Femur (tissue), 1 donor: ENCODE measurements at places on chromosomes 3 and 15.

DNA sequence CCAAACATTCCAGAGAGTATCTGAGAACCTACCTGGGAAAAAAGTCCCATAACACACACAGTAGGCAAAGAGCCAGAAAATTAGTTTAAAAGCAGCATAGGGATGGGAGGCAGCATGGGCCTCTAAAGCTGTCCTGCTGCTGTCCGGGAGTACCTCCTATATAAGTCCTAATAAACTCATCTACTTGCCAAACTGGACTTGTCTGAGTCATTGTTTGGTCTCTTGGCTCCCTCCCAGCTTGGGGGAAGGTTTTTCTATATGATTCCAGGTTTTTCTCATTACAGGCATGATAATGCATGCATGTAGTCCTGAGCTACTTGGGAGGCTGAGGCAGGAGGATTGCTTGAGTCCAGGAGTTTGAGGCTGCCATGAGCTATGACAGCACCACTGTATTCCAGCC, 17.5 kb upstream of the HACD2 start:
- DNase-seq, result no peak

DNA sequence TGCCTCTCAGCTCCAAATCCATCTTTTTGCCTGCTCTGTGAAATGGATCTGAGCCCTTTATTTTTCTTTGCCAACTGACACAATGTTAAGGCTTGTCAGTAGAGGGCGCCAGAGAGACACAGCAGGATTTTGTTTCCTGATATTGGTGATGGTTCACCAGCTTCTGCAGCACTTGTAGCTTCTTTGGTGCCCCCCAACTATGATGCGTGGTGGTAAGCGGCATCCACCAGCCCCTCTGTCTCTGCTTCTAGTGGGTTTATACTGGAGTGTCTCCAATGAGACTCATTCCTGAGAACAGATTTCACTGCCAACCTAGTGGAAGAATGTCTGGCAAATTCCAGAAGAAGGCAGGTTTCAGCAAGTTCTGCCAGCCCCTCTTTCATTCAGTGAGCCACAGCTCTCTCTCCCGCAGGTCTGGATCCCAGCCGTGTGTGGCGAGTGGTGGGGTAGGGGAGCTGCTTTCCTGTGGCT, 471.9 kb upstream of the FRG2C start:
- peak; percentile 59 for DNase-seq

GRCh38 chr3:98259707-98260106, 4.3 kb upstream of the OR5H6 start:
- DNase-seq, result no peak

DNA sequence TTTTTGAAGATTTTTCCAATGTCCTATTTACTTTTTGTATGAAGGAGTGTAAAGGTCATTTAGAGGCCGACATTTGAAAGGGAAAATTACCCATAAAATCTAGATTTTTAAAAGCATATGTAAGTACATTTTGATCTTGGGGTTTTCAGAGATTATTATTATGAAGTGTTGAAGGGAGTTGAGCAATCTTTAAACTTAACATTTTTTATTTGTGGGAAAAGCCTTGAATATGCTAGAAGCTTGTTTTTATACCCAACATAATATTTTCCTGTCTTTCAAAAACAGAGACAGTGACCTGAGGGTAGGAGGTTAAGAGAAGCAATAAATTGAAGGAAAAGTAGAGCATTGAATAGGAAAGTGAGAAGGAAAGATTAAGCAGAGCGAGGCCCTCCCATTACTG, 85.7 kb downstream of the SLMAP start:
- DNase-seq, result no peak

- no peak for DNase-seq
Measured at GRCh38 chr3:34078418-34078817, 280.0 kb downstream of the PDCD6IP start.

DNA sequence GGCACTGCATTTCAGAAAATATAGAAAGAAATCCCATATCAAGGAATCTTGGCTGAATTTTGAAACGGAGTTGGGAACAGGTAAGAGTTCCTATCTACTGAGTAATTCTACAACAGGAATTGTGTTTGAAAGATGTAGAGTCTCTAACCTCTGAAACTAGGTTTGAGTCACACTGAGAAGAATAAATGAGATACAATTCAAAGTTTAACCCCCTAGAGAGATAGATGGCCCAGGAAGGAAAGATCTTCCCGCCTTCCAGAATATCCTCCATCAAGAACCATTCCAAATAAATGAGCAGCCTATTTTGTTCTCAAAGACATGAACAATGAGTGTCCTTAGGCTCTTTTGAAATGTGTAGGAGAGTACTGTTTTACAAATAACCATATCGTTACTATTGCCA, 2.9 kb upstream of the ANP32A start:
- DNase-seq, result no peak

- DNase-seq, result peak; percentile 59
Measured at GRCh38 chr3:130626049-130626448, 109.1 kb downstream of the COL6A6 start.

DNA sequence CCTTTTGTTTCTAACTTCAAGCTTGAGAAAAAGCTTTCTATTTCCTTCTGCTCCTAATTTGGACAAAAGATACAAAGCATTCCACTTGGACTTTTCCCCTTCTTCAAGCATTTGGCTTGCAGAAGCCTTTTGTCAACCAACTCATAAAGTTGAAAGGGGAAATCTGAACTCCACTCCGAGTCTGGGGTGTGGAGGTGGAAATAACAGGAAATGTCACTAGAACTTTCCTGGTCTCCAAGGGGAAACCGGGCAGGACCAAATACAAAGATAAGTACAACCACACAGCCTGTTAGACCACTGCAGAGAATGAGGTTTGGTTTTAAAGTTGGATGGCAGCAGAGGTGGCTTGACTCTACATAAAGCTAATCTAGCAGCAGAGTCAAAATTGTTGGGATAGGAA, 4.2 kb upstream of the C3orf80 start:
- DNase-seq, result no peak

- no peak for DNase-seq
Measured at GRCh38 chr3:135982404-135982761, 16.9 kb downstream of the PPP2R3A start.

- no peak for DNase-seq
Measured at GRCh38 chr3:124818398-124819091, 68.6 kb downstream of the ITGB5 start.

DNA sequence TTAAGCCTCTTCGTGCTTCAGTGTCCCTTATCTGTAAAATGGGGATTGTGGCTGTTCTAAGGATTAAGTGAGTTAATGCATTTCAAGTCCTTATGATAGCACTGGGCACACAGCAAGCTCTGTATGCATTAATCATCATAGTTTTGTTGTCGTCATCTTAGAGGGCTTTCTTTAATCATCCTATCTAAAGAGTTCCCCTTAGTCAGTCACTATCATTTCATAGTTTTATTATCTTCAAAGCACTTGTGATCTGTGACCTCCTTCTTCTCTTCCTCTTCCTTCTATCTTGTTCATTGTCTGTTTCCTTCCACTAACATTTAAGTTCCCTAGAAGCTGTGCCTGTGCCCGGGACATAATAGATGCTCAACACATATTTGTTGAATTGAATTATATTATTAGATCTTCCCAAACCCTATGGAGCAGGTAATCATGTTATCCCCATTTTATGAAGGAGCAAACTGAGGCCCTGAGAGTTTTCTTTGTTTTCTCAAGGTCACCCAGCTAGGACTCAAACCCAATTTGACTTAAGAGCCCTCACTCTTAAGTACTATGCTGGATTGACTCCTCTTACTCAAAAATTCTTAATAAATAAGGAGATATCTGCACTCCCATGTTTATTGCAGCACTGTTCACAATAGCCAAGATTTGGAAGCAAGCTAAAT, 24.1 kb downstream of the DUOX2 start:
- no peak for DNase-seq

GRCh38 chr3:59632760-59633573, 583.1 kb upstream of the CFAP20DC start:
- peak; percentile 38 for DNase-seq

GRCh38 chr3:114452256-114452655, 158.4 kb downstream of the TIGIT start:
- no peak for DNase-seq

- no peak for DNase-seq
Measured at GRCh38 chr3:155334914-155335723, 41.6 kb upstream of the STRIT1 start.

- DNase-seq, result no peak
Measured at GRCh38 chr15:55240125-55240760, 43.5 kb upstream of the RSL24D1 start.

DNA sequence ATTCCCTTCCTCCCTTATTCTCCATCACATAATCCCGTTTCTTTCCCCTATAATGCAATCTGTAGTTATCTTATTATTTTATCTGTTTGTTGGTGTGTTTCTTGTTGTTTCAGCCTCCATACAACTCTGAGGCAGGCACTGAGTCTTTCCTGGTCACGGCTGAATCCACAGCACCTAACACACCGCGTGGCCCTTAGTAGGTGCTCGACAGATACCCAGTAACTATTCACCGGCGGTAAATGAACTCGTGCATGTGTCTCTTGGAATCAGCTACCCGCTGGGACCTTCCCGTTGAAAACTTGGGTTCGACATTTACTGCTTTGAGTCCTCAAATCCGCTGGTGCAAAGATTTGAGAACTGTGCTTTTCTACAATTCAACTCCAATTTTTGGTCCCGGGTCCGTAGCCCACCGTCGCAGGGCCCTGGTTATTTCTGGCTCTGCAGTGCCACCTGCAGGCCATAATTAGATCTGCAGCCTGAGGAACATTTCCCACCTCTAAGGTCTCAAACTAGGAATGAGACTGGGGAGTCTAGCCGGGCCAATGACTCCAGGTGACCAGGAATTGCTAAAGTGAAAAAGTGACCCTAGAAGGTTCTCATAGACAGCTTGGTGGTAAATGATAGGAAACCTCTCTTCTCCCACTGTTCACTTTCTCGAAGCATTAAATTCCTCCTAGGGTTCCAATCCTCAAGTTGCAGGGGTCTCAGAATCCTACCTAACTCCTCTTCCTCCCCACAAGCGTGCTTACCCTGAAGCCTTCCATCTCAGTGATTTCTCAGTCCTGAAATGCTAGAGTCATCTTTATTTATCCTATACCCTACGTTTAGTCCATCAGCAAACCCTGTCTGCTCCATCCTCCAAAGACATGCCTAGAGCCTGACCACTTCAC, 40.0 kb upstream of the TRH start:
- peak; percentile 47 for DNase-seq

DNA sequence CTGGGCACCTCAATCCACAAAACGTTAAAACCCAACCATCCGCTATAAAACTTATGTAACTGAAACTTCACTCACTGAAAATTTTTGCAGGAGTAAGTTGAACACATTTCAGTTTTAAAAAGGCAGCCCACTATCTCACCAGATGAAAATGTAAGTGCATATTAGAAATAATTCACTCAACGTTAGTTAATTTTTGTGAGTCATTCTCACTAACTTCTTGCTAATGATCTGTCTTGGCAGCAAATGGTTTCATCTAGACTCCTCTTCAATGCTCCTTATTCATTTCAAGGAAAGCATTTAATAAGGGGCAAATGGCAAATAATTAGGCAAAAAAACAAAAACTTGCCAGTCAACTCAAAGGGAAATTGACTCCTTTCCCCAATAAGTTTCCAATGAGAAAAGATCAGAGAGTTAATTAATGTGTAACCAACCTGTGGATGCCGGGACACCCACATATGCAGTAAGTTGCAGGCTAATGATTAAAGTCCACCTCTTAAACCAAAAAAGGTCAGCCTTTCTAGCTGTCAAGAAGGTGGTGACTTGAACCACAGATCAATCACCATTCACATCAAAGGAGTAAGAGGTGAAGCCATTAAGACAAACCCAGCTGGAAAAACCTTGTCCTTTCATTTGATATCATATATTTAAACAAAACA, 22.9 kb upstream of the PRICKLE2 start:
- DNase-seq, result no peak

- DNase-seq, result no peak
Measured at GRCh38 chr3:64551697-64552096, 136.1 kb downstream of the ADAMTS9 start.

DNA sequence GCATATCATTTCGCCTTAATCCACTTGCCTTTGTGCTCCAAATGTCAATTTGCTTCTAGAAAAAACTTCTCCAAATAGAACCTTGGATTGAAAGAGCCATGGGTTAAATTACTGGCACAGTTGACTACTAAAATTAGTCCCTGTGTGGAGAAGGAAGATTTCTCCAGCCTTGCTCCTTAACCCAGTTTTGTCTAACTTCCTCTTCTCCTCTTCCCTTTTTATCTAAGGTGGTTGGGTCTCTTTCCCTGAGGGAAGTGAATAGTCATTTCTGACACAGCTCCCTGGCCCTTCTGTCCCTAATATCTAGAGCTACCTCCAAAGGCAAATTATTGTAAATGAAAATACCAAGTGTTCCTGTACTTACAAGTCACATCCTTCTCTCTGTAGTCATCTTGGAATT, 527.9 kb upstream of the TBL1XR1 start:
- no peak for DNase-seq

DNA sequence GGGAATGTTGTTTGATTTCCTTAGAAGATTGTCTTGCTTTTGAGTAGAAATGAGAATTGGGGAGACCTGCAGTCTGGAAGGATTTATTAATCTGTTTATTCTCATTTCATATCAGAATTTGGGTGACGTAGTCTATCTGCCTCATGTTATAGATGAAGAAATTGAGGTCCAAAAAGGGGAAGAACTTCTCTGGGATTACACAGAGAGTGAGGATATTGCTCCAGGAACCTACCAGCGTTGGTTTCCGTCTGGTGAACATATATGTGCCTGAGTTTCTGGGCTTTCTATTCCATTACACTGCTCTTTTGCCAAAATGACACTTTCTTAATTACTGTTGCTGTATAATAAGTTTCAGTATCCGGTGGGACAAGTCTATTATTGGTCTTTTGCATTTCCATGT, 51.8 kb downstream of the CTDSPL start:
- no peak for DNase-seq

DNA sequence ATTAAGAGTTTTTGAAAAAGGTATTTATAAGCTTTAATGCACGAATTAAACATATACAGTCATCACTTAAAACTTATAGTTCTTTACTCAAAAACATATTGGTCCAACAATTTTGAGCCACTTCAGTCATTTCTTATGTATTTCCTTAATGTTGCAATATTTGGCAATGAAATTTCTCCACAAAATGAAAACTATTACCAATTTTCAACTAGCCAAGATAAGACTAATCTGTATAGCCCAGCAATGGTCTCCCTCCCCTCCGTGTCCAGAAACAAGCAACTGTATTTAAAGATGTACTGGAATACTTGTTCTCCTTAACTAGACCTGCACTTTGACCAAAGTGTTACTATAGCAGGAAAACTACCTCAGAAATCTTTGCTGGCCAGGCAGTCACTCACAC, 9.2 kb downstream of the ARF4 start:
- DNase-seq, result no peak

GRCh38 chr15:58506064-58506490, 74.3 kb downstream of the LIPC start:
- peak; percentile 53 for DNase-seq

DNA sequence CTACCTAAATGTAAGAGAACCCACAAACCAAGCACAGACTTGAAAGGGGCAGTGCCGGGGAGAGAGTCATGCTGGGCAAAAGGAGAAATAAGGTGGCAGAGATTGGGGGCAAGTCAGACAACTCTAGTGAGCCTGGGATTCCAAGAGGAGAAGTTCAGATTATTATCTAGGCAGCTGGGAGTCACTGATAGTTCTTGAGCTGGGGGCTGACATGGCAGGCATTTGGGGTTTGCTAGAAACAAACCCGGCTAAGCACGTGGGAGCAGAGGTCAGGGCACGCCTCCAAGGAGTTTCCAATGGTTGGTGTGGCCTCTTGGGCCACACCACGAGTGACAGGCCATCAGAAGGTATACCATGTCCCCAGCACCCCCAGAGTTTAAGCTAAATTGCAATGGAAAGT, 27.6 kb downstream of the SLC6A6 start:
- DNase-seq, result no peak

- no peak for DNase-seq
Measured at GRCh38 chr3:128624526-128625138, 26.0 kb downstream of the RPN1 start.
